CD4-positive, alpha-beta T cell treated with Interferon alpha-2 for 1 hour (primary cell): ENCODE measurements at places on chromosomes 5 and 9.

GRCh38 chr9:113941526-113941925 lies 65.4 kb downstream of the ZNF618 start:
- DNase-seq: no peak

DNA sequence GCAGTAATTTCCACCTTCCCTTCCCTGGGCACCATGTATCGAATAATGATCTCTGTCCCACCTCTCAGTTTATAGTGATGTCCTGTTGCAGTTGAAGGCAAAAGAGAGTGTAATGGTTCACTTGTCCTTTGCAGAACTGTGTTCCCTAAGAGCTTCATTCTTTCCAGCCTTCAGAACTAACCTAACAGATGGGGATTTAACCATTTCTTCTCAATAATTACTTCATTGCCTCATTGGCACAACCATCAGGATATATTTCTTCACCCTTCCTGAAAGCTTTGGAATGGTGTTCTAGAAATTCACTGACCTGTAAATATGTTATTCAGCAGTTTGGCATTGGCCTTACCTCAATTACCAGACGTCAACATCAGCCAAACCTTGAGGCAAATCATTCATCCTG lies 83.9 kb upstream of the PRRC1 start:
- no peak for DNase-seq

DNA sequence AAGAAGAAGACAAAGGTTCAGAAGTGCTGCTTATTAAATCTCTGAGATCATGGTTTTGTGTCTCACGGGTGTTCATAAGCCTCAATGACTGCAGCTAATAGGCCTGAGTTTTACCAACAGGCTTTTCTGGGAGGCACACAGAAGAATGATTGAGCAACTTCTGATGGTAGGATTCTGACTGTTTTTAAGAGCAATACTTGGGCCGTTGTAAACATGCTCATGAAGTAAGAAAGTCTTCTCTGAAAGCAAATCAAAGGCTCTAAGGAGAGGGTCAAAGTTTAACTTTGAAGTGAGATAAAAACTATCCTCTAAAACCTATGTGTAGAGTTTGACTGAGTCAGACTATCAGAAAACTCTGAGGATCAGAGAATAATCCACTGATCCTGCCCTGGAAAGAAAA lies 390.9 kb upstream of the DAB2 start:
- DNase-seq: no peak

DNA sequence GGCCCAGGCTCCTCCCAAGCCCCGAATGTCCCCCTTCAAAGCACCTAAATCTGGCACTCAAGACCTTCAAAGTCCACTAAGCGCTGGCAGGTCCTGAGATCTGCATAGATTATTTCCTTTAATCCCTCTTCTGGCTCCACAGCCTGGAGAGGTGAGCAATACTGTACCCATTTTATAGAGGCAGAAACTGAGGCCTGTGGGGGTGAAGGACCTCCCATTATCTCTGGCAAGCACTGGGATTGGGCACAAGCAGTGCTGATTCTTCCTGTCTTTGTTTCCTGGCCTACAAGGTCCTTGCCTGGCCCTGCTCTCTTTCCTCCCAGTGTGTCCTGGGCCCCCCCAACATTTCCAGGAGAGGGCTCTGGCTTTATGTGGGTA lies 252.3 kb downstream of the PBX3 start:
- no peak for DNase-seq

DNA sequence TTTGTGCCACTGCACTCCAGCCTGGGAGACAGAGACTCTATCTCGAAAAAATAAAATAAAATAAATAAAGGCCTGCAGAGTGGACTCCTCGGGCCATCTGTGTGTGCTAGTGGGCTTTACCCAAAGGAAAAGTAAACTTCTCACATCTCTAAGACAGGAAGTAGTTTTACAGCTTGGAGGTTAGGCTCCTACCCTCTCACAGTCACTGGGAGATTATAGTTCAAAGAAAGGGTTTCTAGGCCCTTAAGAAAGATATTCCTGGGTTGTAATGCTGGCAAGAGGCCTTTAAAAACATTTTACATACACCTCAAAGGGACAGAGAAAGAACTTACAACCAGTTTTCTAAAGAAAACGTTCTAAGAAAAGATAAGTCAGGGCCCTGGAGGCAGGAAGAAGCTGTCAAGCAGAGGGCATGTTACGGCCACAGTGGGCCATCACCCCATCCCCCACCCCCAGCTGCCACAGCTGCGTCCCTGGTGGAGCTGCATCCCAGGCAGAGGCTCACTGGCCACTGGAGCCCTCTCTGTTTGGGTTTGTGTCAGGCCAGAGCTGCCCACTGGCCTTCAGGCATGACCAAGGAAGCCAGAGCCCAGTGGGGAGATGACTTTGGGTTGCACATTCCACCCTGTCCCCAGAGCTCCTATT lies 78.1 kb upstream of the CDK20 start:
- no peak for DNase-seq

- DNase-seq: no peak
These were observed 7.0 kb downstream of the MAMDC4 start for GRCh38 chr9:136858844-136859757.

GRCh38 chr9:33718987-33719386 lies 76.4 kb upstream of the PRSS3 start:
- peak; percentile 44 for DNase-seq

DNA sequence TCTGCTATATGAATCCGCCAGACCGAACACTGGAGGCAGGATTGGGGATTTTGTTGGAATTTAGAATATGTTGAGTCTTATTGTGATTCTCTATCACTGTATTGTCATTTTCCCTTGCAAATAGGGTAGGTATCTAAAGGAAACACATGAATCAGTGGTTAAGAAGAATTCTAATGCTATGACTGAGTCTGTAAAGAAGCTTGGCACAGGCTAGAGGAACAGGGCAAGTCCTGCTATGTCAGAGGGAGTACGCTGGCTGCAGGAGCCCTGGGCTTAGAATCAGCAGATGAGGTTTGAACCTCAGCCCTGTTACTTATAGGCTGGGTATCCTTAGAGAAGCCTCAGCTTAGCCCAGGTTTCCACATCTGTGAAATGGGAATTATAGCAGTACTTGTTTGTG lies 198.1 kb downstream of the NR3C1 start:
- DNase-seq: no peak

- no peak for DNase-seq
These were observed 19.9 kb downstream of the ERBIN start for GRCh38 chr5:65946198-65946745.

DNA sequence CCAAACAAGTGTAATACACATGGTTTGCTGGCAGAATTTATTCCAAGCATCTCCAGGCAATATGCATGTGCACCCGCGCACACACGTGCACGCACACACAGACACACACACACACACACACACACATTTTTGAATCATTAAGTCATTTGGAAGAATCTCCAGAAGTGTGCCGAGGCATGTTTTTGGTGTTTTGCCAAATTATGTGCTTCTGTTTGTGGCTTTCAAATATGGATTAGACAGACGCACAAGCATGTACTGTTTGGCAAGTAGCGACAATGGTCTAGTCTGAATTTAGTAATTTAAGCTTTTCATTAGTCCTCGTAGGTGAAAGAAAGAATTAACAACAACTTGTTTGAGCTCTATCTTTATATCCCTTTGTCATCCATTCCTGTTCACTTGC lies 36.7 kb downstream of the NFIB start:
- DNase-seq: no peak

GRCh38 chr5:19928562-19929421 lies 59.2 kb downstream of the CDH18 start:
- no peak for DNase-seq

DNA sequence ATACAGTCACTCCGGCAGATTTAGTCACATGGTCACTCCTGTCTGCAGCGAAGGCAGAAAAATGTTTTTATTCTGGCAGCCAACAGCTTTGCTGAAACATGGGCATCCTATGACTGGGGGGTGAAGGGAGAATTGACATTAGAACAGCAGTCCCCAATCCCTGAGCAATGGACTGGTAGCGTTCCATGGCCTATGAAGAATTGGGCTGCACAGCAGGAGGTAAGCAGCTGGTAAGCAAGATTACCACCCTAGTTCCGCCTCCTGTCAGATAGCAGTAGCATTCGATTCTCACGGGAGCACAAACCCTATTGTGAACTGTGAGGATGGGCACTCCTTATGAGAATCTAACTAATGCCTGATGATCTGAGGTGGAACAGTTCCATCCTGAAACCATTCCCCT lies 93.1 kb upstream of the FTMT start:
- DNase-seq: no peak

- DNase-seq: no peak
These were observed 53.5 kb upstream of the IL7R start for GRCh38 chr5:35803191-35803651.

GRCh38 chr9:69499407-69499806 lies 172.8 kb downstream of the APBA1 start:
- DNase-seq: no peak

- no peak for DNase-seq
These were observed 178.0 kb downstream of the SEMA6A start for GRCh38 chr5:116396476-116397099.

DNA sequence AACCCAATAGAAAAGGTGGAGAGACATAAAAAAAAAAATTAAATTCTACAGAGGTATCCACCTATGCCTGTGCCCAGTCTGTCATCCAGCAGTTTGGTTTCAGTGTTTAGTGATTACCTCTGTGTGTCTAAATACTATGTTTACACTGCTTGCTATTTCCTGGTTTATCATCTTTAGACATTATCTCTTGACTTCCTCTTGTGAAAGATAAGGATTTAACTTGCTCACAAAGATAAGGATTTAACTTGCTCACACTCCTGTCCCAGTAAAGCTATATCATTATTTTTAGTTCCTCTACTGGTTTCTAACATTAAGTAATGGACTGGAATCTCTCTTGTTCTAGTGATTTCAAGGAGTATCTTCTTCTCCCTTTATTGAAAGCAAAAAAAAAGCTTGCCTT lies 53.9 kb upstream of the ZFR start:
- DNase-seq: no peak

- no peak for DNase-seq
These were observed 50.5 kb upstream of the RNU6ATAC start for GRCh38 chr9:134214766-134215419.

DNA sequence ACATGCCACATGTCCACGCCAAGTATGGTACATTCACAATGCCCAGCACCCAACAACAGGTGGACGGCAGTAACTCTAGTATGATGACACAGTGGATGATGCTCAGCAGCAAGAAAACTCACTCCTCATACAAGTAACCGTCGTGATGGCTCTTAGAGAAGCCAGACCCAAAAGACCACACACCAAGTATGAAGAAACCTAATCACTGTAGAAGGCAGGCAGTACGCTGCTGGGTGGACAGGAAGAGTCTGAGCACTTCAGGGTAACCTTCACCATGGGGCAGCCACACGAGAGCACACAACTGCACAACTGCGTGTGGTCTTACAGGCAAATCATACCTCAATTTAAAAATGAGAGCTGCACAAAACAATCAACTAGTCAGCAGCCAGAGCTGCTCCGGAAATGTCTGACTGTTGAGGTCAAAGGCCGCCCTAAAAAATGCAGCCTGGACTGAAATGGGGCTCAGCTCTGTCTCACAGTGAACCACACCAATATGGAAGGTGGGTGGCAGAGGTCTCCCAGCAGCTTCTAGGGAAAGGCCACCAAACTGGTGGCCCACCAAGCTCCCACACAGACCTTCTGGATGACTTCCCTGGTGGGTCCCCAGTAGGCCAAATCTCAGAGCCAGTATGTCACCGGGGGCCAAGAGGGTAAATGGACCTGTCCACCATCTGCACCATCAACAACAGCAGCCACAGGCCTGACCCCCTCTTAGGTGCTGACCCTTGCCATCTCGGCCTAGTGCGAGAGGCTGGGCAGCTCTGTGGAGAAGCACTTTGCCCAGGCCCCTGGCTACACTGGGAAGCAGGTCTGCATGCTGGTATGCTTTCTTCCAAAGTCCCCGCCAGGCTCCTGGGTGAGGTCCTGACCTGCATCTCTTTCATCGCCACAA lies 17.8 kb downstream of the BICD2 start:
- no peak for DNase-seq

DNA sequence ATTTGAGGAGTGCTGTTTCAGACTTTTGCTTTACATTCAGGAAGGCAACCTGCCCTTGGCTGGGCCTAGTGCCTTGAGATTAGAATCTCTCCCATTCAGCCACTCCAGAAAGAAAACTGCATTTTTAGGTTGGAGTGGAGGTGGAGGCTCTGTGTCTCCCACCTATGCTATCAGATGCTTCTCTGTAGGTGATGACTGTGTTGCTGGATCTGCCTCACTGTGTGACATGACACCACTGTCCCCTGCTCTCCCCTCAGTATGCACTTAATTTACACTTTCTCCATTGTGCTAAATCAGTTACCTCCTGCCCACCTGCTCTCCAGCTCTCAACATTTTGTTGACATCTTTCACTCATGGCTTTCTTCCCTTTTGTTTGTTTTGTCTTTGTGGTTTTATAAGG lies 265.8 kb downstream of the TENT4A start:
- DNase-seq: no peak

- DNase-seq: no peak
These were observed 122.4 kb downstream of the TLE4 start for GRCh38 chr9:79694208-79694607.

GRCh38 chr9:132878695-132879456 lies at the start of gene SPACA9:
SPACA9 (plus strand) TSS chr9:132878898; CDS start chr9:132883948, 5,050 bp downstream.
- DNase-seq: peak; percentile 38

DNA sequence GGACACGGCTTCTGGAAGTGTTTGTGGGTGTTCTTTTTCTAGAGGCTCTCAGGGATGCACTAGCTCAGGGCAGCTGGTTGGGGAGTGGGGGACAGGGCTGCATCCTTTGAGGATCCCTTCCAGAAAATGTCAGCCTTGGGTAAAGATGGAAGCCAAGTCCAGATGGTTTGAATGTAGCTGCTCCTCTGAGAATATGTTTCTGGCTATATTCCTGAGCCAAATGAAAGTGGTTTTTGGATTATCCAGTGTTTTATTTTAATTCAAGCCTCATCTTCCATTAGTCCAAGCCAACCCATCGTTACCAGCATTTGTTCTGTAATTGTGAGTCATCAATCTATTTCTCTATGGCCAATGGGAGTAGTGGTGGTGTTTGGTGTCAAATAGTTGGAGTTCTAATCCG lies 70.4 kb downstream of the SPRY4 start:
- DNase-seq: no peak

DNA sequence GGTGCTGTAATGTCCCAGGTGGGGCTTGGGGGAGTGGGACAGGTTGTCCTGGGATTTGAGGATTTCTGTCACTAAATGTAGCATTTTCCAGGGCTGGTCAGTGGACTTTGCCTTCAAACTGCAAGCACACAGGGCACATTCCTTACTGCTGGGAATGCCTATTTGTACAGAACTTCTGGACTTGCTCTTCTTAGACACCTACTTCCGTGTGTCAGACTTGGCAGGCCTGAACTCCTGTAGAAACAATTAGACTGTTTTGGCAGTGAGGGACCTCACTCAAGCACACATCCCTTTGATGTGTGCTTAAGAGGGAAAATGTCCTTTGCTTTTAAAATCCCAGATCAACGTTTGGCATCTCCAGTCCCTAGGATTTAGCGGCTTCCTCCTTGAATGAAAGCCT lies 192.2 kb downstream of the PAPPA start:
- no peak for DNase-seq
